Left lung (tissue), 14 donors: ENCODE measurements at places on chromosomes 1 and 21. TPM values are rescaled to one million over a fixed set of nuclear protein-coding genes. Genes with fewer than 3 reads are reported as not detected.

GRCh38 chr1:74523873-74524480 lies 11.6 kb upstream of the LRRC53 start:
- DNase-seq: no peak

DNA sequence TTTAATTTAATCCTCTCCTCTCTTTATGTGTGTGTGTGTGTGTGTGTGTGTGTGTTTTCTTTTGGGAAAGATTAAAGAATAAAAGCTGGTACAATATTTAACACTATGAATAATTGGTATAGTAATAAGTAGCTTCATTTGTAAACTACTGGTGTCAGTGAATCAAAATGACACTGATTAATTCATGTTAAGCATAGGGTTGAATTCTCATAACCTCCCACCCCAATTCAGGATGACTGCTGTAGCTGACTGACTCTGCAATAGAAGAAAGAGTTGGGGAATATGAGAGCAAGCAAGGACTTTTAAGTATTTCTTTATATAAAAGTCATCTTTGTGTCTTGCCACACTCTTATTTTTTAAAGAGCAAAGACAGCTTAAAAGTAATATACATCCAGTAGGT lies 13.1 kb downstream of the SLC30A7 start:
- DNase-seq: no peak

DNA sequence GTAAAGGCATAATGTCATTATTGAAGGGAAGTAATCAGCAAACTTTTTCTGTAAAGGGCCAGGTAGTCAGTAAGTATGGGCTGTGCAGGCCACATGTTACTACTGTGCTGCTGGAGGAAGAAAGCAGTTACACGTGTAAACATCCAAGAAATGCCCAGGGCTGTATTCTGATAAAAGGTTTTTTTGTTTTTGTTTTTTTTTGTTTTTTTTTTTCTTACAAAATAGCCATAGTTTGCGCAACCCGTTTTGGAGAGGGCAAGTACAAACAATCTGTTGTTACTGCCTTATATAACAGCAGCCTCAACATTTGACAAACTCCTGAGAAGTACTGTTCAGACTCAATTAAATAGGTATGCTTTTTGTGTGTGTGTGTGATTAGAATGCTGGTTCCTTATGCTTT lies 26.7 kb upstream of the MTMR11 start:
- DNase-seq: no peak

DNA sequence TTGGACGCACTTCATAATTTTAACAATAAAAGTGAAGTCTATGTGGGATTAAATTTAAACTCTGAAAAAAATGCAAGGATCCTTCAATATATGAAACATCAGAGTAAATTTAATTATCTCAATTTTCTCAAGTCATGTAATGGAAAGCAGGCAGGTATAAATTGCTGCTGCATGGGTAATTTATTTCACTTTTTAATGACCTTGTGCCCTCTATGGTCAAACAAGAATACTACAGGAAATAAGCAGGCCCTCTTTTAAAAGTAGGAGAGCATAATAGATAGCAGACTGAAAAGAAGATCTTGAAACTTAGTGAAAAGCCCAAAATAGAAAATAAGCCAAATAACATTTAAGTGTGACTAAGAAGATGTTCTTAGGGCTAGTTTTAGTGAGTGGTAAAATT lies 22.9 kb downstream of the BCAS2 start:
- no peak for DNase-seq

- no peak for DNase-seq
Measured at GRCh38 chr1:93015590-93015989, 54.3 kb upstream of the DIPK1A start.

Gene F5
- polyA plus RNA-seq: 0.19 TPM

GRCh38 chr1:68015971-68016370 lies 34.5 kb downstream of the DIRAS3 start:
- DNase-seq: no peak

DNA sequence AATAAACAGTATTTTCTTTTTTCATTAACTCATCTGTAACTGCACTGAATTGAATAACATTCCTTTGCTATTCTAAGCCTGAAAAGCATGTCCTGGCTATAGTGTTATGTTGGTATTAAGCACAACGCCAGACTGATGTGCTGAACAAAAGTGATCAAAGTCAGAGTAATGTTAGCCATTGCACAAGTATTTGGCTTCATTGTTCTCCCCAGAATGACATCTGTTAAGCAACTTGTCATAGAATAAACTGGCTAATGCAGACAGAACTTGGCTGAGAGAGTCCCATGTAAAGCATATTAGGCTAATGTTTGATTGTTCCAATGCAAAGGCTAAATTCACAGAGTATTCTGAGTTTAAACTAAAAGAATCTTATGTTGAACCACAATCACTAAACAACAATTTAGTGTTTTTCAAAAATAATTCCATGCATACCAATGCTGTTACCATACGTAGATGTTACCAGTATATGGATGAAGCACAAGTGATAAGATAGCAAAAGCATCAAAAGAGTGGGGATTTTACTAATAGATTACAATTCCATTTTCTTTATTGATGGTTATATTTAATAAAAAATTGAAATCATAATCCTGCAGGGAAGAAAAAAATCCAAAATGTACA lies 235.3 kb upstream of the DMRTA2 start:
- no peak for DNase-seq

DNA sequence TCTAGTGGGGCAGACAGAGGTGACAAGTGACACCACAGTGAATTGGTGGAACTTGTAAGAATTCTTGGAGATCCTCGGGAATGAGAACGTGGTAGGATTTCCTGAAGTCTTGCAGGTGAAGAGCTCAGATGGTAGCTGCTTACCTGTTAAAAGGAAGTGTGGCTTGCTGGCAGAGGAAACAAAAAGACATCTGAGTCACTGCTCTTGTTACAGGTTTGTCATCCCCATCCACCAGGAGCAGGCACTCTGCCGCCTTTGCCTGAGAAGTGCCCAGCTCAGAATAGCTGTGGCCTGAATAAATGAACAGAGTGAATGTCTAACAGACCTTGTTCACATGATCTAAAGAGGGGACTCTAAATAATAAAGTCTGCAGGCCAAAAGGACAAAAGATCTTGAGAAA lies 12.3 kb upstream of the ZSCAN20 start:
- DNase-seq: no peak
